Breast epithelium (tissue), 4 donors: ENCODE measurements at places on chromosomes 6 and 20. TPM values are rescaled to one million over a fixed set of nuclear protein-coding genes. Genes with fewer than 3 reads are reported as not detected.

GRCh38 chr6:30670760-30671527, 1.9 kb downstream of the DHX16 start:
- no peak for DNase-seq

DNA sequence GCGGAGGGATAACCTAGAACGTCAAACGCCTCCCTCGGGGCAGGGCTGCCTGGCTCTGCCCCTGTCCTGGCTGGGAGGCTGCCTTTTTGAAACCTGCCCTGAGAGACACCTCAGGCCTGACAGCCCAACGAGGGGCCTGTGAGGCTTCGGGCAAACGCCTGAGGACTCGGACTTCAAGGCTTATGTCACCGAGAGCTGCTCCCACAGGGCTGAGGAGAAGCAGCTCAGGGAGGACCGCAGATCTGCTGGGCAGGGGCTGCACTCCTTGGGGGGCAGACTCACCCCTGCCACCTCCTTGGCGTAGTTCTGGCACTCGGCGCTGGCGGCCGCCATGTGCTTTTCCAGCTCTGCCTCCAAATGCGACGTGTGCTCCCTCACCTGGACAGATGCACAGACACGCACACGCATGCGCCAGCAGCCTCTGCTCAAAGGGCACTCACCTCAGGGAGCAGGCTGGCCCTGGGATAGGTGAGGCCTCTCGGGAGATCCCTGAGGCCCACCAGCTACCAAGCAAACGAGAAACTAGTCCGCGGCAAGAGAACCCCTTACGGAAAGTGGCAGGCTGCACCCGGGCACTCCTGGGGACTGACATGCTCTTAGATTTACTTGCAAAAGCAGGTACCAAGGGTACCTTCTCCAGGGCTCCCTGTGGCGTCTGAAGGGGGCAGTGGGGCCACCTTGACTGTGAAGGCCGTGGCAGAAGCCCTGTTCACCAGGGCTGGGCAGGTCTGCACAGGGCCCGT, 49.6 kb downstream of the DSTN start:
- peak; percentile 14 for DNase-seq

- DNase-seq: peak; percentile 69
These were observed 4.5 kb upstream of the PXMP4 start for GRCh38 chr20:33724439-33725094.

DNA sequence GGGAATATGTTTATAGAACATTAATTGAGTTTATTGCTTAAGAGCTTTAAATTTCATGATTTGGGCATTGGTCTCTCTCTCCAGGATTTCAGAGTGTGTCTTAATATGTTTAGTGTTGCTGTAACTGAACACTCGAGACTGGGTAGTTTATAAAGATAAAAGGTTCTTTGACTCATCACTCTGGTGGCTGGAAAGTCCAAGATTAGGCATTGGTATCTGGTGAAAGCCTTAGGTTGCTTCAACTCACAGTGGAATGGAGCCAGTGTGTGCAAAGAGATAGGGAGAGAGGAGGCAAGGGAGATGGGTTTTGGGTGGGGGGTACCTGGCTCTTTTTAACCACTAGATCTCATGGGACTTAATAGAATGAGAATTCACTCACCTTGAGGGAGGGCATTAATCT, 35.6 kb upstream of the DTNBP1 start:
- DNase-seq: no peak

GRCh38 chr6:71268735-71269437, 19.7 kb upstream of the OGFRL1 start:
- no peak for DNase-seq

DNA sequence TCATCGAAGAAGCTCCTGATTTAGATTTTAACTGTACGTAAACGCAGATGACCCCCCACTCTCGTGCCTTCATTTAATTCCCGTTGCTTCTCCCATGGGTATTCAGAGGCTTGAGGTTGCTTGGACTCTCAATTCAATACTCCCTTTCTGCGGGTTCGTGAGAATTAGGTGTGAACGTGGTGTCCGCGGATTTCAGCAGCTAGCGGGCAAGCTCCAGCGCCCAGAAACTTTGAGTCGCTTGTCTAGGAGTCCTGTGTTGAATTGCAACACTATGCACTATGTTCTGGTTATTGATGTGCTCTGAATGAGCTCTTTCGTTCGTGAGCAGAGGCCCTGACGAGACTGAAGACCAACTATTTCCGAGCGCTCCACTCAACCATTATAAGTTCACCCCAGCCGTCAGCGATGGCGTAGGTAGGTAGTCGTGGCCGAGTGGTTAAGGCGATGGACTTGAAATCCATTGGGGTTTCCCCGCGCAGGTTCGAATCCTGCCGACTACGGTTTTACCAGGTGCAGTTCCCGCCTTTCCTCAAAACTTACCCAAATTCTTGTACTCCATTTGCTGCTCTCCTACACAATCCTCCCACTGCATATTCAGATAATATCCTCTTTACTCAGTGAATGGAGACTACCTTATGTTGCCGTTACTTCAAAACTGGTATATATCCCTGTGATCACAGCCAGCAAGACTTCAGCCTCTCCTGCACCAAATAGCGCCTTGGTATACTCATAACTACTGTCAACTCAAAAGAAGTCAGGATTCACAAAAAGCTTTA, 72.6 kb upstream of the ZNF184 start:
- DNase-seq: no peak

The SLC44A4 gene
- 35.4 TPM for total RNA-seq

DNA sequence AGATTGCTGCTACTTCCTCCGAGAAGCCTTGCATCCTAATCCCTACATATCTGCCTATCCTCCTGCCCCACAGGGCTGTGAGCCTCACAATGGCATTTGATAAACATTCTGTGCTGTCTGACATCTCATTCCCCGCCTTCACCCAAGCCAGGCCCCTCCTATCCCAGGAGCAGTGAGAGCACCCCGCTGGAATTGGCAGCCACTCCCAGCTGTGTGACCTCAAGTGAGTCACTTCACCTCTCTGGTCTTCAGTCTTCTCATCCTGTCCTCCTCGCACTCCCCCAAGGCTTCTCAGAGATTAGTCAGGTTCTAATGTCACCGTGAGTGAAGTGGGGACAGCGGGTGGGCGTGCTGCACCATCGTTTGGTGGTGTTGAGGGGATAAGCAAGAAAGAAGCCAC, 81.7 kb downstream of the CDH22 start:
- DNase-seq: no peak

The COL10A1 gene
- total RNA-seq: 0.29 TPM

DNA sequence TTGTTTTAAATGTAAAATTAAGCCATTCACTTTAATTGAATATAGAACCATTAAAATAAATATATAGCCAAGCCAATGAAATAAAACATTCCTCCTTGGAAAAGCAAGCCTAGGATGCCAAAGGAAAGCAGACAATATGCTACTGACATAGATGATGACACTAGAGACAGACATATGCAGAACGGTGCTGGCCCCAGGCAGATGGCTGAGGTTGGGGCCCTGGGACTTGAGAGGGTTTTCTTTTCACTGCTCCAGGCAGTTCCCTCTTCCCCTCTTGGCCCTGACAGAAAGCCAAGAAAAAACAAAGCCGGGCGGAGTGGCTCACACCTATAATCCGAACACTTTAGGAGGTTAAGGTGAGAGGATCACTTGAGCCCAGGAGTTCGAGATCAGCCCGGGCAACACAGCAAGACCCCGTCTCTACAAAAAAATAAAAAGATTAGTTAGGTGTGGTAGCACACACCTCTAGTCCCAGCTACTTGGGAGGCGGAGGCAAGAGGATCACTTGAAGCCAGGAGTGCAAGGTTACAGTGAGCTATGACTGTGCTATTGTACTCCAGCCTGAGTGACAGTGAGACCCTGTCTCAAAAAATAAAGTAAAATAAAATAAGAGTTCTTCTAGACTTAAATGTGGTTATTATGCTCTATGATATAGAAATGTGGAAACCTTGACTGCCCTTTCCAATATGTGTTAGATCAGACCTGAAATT, 31.2 kb downstream of the FASTKD5 start:
- DNase-seq: no peak

GRCh38 chr6:95099410-95099809, 477.9 kb upstream of the MANEA start:
- no peak for DNase-seq

GRCh38 chr6:34836008-34836407, 44.1 kb downstream of the BLTP3A start:
- no peak for DNase-seq

The RAET1E gene
- not detected for total RNA-seq

DNA sequence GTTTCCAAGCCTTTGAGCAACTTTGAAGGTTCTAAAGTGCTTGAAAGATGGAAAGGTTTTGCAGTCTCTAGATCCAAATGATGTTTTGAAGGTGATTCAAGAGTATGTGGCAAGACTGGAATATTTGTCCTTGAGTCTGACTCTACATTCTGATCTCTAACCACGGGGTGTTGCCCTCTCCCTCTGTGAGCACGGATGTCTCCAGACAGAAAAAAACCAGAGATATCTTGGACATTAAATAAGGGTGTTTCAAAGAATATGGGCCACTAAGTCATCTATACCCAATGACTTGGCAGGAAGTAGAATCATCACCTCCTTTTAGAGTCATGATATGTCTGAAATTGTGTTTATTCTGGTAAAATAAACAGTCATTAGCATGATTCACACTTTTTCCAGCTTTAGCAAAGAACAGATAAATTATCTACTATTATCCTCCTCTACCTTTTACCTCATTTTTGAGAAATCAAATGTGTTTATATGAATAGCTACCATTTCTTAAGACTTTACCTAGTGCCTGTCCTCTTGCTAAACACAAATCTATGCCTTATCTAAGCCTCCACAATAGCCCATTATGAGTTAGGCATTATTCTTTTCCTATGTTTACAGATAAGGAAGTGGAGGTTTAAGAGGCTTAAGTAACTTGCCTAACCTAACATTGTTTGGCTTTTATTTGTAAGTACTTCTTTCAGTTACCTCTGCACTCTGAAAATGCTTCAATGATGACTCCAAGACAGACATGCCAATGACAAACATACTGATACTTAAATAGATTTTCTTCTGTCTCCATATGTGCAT, 384.4 kb downstream of the BMP2 start:
- no peak for DNase-seq

The NKAIN4 gene
- not detected for total RNA-seq

GRCh38 chr20:25859649-25860530, 163.2 kb upstream of the ZNF337 start:
- no peak for DNase-seq

GRCh38 chr6:4698901-4699659, 77.1 kb upstream of the CDYL start:
- no peak for DNase-seq
